NCI-H2081 (cell line): ENCODE measurements at places on chromosomes 13 and 19.

DNA sequence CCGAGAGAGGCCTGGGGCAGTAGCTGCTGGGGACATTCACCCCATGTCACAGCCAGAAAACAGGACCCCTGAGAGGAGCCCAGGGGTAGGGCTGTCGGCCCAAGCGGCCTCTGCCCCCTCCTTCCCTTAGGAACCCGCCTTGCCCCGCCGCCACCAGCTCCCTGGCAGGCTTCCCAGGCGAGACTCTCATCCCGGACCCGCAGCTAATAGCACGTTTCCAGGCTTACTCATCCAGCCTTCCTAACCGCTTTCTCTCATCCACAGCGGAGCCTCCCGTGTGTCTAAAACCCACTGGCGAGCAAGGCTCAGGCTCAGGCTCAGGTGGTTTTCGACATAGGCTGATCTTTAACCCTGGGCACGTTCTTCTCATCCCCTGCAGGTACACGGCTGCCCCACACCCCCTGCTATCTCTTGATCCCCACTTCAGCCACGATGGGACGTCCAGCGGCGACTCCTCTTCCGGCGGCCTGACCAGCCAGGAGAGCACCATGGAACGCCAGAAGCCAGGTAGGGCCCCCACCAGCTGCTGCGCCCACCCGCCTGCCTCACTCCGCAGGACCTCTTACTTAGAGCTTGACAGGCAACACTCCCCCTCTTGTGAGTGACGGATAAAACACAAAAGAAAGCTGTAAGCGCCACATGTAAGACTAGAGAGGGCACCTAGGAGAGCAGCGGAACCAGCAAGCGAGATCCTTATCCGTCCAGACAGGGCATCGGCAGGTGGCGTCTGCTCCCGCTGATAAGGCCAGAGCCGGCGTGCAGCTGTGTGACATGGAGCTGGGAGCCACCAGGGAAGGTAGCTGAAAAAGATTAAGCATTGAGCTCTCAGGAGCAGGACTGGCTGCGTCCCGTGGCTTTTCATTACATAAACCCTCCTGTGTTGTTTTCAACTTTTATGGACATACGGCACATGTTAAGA lies 71.3 kb downstream of the DPF1 start:
- DNase-seq: no peak

DNA sequence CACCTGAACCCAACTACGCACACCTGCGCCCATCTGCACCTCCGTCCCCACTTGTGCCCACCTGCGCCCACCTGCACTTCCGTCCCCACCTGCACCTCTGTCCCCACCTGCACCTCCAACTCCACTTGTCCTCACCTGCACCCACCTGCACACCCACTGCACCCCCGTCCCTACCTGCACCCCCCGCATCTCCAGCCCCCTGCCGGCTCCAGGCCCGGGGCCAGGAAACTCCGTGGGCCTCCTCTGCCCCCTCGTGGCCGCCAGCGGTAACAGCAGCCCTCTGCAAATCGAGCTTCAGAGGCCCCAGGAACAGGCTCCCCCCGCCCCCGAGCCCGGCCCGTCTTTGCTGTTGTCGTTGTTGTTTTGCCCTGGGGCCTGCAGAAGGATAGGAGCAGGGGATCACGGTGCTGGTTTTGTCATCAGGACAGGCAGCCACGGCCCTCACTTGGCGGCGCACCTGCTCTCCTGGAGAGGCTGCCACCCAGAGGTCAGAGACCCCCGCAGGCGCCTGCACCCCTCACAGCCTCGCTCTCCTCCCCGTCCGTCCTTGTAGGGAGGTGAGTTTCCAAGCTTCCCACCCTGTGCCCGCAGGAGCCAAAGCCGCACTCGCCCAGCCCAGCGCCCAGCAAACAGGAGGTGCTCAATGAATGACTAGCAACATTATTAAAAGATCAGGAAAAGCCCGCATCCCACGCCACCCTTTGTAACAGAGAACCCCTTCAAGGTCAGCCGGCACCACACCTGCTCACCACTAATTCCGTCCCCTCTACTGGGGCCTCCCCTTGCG lies 65.4 kb downstream of the GNG7 start:
- DNase-seq: no peak

DNA sequence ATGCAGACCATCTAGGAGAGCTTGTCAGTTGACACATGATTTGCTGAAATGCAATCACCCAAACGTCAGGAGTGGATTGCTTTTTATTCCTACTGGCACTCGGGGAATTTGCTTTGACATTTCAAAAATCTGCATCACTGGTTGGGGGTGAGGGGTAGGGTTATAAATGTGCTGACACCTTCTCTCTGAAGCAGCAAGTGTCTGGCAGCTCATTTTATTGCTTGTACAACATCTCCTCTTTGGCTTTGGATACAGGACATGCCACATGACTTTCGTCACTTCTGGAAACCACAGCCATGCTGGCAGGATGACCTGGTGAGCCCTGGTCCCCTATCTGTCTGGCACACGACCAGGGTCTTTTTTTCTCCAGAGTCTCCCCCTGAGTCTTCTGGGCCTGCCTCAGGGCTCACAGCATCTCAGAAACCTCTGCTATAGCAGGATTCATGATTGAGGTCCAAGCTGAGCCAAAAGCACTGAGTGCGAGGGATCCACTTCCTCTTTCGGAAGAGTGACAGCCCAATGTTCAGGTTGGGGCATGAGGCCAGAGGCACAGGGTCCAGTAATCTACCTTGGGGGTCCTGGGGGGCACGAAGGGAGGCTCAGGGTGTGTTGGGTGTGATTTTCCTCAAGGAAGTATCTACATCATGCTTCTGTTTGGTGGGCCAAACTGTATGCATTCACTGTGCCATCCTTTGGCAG lies 60.1 kb downstream of the HSPH1 start:
- no peak for DNase-seq

GRCh38 chr13:75461314-75461713 lies 20.7 kb downstream of the TBC1D4 start:
- no peak for DNase-seq

- DNase-seq: no peak
Observed at GRCh38 chr13:43431290-43431716, 355.5 kb downstream of the ENOX1 start.

DNA sequence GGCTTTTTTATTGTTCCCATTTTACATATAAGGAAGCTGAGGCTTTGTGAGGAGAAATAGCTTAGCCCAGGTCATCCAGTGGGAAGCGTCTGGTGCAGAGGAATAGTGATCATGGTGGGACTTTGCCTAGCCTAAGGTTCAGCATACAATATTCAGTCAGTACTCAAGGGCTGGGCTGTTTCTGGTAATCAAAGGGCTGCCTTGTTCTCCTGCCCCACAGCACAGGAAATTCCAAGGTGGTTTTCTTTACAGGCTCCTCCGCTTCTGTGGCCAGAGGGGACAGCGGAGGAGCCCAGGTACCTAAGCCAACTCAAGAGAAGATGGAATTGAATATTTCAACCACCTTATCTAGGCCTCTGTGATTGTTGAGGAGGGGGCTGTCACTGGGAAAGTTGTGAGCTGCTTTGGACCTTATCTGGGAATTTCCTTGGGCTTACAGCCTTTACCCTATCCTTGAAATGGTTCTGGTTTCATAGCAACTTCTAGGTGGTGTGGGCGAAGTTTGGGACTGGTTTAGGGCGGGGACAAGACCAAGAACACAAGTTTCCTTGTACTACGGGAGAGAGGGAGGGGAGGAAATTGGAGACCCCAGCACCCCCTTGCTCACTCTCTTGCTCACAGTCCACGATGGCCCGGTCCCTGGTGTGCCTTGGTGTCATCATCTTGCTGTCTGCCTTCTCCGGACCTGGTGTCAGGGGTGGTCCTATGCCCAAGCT lies at the start of gene MIA:
Gene MIA, plus strand, starts transcription at position 606 of the 716 bp plus-strand sequence. Its CDS starts 22 bp downstream, at position 628.
- DNase-seq: no peak

DNA sequence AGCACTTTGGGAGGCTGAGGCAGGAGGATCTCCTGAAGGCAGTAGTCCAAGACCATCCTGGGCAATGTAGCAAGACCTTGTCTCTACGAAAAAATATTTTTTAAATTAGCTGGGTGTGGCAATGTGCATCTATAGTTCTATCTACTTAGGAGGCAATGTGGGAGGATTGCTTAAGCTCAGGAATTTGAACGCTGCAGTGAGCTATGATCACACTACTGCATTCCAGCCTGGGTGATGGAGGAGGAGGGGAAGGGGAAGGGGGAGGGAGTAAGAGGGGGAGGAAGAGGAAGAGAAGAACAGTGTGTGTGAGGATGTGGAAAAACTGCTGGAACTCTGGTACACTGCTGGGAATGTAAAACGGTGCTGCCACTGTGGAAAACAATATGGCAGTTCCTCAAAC lies 9.2 kb upstream of the CLIP3 start:
- DNase-seq: no peak

DNA sequence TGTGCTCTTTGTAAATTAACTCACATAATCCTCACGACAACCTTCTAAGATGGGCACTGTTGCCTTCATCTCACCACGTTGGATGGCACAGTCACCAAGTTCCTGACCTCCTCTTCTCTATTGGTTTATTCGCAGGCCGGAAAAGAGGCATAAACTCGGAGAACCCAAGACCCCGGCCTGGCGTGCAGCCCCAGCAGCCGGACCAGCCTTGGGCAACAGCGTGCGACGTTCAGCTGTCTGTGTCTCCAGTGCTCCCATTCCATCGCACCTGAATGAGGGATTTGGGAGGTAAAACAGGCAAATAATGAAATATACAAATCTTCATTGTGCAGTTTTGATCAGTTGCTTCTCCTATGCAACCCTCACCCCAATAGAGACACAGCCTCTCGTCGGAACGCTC lies 34.5 kb upstream of the GAS6 start:
- DNase-seq: no peak

- no peak for DNase-seq
Observed at GRCh38 chr19:56838909-56839651, 1.4 kb downstream of the PEG3 start.

GRCh38 chr13:80530191-80530590 lies 189.3 kb upstream of the SPRY2 start:
- DNase-seq: no peak

GRCh38 chr13:26011996-26012821 lies 39.6 kb downstream of the SHISA2 start:
- no peak for DNase-seq

DNA sequence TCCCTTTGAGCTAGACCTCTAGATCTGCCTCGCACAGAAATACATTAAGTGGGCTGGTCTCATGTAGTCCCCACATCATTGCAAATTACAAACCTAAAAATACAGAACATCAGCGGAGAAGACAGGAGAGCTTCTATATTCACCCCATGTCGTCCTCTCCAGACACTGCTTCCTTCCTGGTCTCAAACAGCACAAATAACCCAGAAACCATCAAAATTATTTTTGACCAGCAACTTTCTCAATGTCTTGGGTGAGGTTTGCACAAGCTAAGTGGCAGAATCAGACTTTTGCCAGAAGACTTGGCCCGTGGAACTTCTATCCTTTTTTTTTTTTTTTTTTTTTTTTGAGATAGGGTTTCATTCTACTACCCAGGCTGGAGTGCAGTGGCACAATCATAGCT lies 28.2 kb downstream of the CLEC17A start:
- no peak for DNase-seq

DNA sequence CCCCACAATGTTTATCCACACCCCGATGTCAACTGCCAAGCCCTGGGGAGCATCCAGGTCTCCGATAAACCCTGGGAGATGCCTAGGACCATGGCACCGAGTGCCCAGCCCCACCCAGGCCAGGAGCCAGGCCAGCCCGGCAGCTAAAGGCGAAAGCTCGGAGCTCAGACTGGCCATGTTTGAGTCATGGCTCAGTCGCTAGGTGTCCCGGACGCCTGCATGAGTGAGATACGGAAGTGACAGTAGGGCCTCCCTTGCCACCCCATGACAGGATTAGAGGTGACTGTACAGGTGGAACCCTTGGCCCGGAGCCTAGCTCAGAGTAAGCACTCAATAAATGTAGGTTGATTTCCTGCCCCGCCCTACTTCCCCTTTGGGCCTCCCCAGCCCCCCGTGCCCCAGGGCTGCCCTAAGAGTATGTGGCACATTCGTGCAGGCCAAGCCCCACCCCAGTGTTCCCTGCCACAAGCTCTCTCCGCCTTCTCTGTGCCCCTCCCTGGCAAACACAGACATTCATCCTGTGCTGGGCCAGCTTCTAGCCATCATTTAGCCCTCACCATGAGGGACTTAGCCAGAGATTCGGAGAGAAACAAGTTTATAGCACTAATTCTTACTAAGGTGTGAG lies 5.8 kb upstream of the TPM4 start:
- no peak for DNase-seq

GRCh38 chr13:110819203-110820014 lies 95.5 kb downstream of the ANKRD10 start:
- DNase-seq: peak; percentile 73

DNA sequence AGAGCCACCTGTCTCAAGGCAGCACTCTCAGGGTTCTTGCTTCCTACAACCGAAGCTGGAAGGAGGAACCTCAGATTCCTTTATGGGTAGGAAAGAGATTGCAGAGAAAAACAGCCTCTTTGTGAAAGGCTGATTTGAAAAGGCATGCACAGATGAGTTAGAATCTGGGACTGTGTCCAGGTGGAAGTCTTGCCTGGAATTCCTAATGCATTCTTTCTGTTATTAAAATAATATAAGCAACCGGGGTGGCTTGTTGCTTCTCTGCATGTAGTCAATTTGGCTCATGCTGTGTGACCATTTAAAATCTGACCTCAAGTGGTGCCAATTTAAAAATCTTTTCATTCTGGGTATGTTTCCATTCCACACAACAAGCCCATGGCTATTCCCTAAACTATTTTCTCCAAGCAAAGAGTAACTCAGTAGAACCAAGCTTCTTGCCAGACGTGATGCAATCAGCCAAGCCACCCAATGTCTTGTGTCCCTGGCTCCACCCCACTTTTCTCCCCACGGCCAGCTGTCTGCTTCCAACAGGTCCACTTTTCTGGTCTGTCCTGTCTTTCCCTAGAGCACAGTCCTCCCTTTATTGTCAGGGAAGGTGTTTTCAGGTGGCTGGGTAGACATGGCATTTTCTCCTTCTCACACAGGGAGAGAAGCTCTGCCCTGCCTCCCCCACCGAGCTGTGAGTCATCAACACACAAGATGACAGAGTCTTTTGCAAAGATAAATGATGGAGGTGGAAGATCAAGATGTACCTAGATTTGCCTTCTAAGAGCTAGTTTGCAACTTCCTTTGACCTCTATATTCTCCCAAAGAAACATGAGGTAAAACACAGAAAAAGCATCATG lies 394.3 kb downstream of the FOXO1 start:
- no peak for DNase-seq

DNA sequence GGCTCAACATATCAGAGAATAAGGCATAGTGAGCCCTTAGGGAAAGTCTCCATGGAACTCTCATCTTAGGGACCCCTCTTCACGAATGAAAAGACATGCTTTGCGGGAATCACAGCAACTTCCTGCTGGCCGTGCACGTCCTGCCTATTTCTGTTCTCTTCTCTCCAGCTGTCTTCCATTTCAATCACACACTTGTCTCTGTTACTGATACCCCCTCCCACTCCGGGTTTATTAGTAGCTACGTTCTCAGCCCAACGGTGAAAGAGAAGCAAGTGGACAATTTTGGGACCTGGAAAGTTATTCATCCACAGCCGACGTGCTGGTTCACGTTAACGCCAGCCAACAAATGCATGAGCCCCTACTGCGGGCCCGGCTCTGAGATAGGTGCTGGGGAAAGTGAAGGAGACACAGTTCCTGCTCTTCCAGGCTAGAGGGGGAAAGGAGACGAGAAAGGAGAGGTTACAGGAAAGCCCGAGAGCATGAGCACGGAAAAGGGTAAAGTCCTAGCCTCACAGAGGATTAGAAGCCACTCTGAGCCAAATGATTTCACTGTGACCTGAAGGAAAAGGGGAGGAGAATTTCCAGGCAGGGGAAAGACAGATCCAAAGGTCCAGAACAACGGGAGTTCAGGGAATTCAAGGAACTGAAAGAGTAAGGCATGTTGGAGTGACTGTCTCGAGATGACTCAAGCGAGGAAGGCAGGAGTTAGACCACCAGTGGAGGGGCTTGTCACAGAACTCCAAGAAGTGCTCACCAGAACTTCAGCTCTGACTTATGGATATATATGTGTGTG lies 81.8 kb upstream of the CLDN10 start:
- no peak for DNase-seq
